Camera-type eye (tissue), 1 donor: ENCODE measurements at places on chromosomes 3 and 15. TPM values are rescaled to one million over a fixed set of nuclear protein-coding genes. Genes with fewer than 3 reads are reported as not detected.

The PCOLCE2 gene
- total RNA-seq, result 14.8 TPM

The LMLN gene
- 10.5 TPM for total RNA-seq

The ZCWPW2 gene
- 2.6 TPM for total RNA-seq

The AVEN gene
- total RNA-seq, result 11.6 TPM

The TRPC1 gene
- total RNA-seq, result 55.5 TPM

The TLR9 gene
- not detected for total RNA-seq

The SLC6A20 gene
- total RNA-seq, result 6.2 TPM

The SNX22 gene
- total RNA-seq, result 1.1 TPM
